ENCODE measurements at places on chromosomes 2 and 18.

DNA sequence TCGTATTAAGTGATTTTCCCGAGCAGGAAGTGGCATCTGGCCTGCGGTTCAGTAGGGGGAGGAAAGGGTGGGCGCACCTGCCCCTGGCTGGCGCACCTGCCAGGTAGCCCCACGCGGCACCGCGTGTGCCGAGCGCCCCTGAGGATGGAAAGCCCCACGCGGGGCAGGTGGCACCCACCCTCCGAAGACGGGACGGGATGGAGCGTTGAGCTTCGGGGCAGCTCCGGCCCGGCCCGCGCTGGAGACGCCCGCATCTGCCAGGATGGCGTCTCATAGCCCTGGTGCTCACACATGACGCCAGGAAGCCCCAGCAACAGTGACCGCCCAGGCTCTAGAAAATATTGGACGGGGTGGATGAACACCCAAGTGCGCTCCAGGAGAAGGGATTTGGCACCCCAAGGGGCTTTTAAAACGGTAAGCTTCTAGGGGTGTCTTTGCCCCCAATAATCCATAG is 2.5 kb upstream of the NFATC1 start:
- DNase-seq, result no peak

DNA sequence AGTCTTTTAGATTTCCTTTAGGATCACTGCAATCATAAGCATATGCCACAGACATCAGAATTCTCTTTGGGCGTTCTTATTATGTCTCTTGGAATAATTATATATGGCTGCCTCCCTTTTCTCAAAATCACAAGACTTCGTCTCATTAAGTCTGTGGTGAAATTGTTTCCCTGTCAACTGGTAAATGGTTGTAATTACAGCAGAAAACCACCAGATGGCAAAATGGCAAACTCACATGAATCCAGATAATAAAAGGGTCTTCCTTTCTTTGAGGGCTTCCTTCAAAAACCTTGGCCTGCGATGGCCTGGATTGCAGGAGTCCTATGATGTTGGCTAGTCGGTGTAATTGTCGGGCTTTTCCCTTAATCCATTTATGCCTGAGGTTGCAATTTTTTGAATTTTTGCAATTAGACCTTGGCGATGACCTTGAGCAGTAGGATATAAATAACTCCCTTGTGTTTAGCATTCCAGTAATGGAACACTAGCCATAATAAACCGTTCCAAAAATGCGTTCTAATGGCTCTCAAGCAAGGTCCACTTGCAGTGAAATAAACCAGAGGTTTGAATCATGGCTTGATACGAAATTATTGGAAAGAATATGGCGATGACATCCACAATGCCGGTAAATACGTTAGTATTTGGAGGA is 656.4 kb downstream of the MBD2 start:
- DNase-seq, result no peak

DNA sequence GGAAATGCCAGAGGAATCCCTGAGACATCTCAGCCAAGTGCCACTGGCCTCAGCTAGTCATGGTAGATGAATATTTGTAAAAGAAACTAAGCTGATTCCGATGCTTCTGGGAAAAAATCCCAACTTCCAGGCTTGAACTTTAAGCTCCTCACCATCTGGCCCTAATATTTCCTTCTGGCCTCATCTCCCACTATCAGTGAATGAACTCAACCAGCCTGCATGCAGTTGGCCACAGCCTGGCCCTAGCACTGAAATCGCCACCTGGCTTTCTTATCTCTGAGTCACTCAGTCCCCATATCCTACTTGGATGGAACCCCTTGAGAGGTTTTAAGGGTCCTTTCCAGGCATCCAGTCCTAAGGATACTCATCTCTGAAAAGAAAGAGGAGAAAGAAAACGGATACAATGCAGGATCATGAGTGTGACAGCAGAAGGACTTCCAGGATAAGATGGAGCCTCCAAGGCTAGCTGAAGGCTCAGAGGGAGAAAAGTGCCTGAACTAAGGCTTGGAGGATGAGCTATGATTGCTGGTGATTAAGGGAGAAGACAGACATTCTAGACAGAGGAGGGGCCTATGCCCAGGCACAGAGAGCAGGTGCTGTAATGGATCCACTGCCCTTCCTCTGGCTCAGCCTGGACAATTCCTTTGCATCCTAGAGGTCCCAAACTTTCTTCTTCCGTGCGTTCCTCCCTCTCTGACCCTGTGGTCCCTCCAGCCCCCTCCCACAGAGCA is 141.5 kb upstream of the MYCN start:
- no peak for DNase-seq

GRCh38 chr2:170362313-170362870 is 184.4 kb downstream of the MYO3B start:
- DNase-seq, result no peak

GRCh38 chr2:144256996-144257707 is 262.8 kb downstream of the ZEB2 start:
- DNase-seq, result no peak

GRCh38 chr18:23265682-23266399 is 130.6 kb downstream of the CABLES1 start:
- DNase-seq, result no peak

DNA sequence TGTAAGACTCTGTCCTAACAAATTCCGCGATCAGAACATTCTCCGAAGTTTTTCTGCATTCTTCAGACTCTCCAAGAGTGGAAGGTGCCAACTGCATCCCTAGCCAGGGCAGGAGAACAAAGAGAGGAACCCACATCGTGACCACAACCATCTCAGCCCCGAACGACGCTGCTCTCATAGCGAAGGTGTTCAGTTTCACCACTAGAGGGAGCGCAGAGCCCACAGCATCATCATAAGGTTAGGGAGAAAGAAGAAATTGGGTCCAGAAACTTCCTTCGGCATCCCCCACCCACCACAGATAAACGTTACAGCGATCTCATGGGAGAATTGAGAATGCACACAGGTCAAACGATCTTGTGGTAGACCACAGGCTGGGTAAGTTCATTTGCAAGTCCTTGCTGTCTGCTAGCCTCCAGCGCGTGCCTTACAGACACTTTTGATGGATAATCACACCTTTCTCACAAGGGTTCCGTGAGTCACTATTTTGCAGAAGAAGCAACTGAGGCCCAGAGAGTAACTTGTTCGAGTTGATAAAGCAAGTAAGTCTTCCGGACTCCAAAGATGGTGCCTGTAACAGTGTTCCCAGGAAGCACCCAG is 53.7 kb upstream of the ARL4C start:
- DNase-seq, result peak; percentile 75

DNA sequence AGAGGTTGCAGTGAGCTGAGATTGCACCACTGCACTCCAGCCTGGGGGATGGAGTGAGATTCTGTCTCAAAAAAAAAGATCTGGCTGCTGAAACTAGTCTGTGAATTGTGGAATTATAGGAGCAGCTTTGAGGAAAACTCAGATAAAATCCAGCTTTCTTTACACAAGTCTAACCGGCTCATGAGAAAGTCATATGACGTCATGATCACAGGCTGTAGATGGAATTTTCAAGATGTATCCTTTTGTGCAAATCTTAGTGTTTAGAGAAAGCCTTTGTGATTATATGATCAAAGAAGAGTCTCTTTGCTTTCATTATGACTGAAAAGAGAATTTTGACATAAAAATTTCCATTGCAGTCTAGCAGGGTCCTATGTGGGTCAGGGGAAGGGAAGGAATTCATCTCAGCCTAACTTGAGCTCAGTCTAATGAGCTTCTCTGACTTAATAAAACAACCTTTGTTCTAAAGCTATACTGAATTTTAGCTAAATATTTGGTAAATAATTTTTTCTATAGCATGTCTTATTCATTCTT is 90.2 kb upstream of the NCK2 start:
- no peak for DNase-seq

DNA sequence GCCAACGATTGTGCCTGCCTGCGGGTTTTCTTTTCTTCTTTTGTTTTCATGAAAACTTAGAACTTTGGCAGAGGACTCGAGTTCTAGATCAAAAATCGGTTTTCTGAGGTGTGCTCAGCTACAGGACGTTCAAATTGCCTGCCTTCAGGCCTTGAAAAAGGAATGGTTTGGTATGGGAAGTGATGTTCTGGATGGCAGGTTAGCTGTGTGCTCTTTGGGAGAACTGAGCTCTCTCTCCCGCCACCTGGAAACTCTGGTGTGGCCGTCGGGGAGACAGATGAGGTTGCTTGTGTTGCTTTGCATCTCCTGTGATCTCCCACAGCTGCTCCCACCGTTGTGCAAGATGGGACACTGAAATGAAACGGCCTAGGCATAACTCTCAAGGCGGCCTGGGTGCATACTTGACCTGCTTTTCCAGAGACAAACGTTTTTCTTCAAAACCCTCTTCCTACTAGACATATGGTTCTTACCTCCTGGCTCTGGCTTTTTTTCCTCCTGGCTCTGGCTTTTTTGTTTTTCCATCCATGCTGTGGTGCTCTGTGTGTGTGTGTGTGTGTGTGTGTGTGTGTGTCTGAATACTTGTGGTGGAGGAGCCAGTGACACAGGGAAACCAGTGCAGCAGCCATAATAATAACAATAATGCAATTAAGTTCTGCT is 2.0 kb downstream of the FMNL2 start:
- peak; percentile 50 for DNase-seq

DNA sequence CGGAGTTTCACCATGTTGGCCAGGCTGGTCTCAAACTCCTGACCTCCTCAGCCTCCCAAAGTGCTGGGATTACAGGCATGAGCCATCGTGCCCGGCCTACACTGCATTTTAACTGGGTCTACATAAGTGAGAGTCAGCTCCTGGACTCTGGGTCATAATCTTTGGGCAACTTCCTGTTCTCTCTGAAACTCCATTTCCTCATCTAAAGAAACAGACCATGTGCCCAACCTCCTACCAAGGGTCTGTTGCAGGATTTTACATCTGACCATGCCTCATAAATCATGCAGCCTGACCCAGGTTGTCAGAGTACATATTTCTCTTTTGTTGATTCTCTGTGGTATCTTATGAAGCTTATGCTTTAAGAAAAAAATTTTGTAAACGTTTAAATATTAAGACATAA is 280.4 kb downstream of the ALPK2 start:
- DNase-seq, result no peak

- no peak for DNase-seq
These were observed 133.8 kb upstream of the KCNH7 start for GRCh38 chr2:162972383-162972782.

GRCh38 chr2:185644828-185645227 is 93.8 kb upstream of the FSIP2 start:
- no peak for DNase-seq

GRCh38 chr2:172836347-172836821 is 100.7 kb downstream of the RAPGEF4 start:
- DNase-seq, result no peak

DNA sequence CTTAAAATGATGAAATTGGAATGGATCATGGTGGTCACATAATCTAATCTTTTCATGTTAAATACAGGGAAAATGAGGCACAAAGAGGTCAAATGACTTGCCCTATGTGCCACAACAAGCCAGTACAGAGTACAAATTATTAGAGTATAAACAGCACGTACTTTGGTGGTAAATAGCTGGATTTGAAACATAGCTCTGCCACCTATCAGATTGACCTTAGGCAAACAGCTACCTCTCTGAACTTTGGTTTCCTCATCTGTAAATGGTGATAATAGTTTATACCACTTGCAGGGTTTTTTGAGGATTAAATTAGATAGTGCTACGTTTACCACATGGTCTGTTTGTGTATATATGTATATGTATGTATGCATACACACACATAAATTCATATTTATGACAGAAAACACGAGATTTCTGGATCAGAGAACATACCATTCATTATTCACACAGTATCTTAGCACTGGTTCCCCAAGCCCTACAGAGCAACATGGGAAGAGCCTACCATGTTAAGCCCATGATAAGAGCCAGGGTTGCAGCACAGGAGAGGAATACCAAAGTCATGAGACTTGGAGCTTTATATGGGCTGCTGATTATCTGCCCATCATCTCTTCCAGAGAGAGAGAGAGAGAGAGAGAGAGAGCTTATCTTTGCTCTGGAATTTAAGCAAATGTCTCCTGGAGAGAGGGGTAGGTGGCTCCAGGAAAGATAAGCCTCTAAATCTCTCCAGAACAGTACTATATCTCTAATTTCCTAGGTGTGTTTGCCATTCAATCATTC is 73.5 kb downstream of the MDH1 start:
- no peak for DNase-seq

GRCh38 chr2:33796511-33796910 is 197.4 kb upstream of the FAM98A start:
- DNase-seq, result no peak

GRCh38 chr2:14867853-14868252 is 235.3 kb downstream of the LRATD1 start:
- DNase-seq, result no peak

- DNase-seq, result peak; percentile 31
These were observed 38.3 kb downstream of the MYO7B start for GRCh38 chr2:127573771-127574170.

GRCh38 chr18:567122-567521 is 13.1 kb upstream of the CETN1 start:
- DNase-seq, result no peak

DNA sequence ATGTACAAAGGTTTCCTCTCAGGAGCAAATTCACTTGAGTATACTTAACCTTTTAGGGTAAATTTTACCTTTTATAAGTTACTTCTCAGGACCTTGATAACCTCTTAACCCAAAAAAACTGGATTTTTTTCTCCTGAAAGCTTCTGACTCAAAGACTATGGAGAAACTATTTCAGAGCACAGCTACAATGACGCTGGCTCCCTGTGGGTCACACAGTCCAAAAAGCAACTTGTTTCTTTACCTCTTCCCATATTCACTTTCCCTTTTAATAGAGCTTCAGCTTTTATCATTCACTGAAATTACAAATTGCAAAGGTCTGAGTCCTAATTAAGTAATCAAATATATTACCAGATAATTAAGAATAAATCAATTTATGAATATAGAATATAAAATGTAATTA is 32.4 kb downstream of the GTF3C3 start:
- DNase-seq, result no peak

GRCh38 chr18:7290077-7290476 is 59.2 kb downstream of the LRRC30 start:
- DNase-seq, result no peak

DNA sequence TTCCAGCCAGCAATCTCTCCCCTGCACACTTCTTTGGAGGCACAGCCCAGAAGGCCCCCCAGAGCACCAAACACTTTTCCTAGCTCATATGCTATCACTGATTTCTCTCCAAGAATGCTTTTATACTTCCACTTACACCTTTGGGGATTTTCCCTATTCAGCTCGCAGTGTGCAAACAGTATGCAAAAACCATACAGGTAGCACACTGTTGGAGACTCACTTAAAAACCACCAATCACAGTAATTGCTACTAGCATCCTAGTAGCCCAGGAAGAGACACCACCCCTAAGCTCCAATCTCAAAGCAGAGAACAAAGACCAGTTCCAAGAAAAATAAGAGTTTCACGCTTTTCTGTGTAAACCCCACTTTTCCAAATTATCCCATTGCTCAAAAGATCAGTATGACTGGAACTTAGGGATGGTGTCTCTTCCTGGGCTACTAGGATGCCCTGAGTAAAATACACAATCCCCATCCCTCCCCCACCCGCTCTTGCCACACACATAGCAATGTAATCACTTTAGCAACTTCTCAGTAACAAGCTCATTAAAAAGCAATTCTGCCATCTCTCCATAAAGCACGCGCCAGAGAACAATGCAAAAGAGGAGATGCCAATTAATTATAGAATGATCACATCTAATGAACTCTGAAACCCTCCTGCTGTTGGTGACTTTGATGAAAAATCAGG is 43.0 kb downstream of the KLF7 start:
- DNase-seq, result no peak

Data from ecto neural progenitor cell (in vitro differentiated cells).